NCI-H1694 (cell line): ENCODE measurements at places on chromosomes 2 and 18.

GRCh38 chr2:161415987-161416707, at the start of gene TBR1:
Gene TBR1 (plus strand): TSS chr2:161416297. CDS start chr2:161416411, 114 bp downstream.
- no peak for DNase-seq

GRCh38 chr18:34189656-34190435, 34.9 kb downstream of the NOL4 start:
- no peak for DNase-seq

DNA sequence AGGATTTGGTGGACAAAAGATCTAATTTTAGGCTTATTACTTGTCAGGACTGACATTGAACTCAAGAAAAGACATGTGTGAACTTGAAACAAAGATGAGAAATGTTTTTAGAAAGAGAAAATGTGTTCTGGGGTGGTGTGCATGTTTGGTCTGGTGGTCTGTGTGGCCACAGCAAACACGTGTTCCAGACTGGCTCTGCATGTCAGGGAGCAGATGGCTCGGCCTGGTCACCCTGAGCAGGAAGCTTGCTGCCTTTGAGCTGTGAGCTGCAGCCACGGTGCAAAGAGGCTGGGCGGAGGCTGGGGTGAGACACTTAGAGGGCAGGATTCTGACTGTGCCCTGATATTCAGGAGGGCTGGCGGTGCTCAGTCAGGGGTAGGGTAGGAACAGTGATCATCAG, 186.1 kb downstream of the CTIF start:
- DNase-seq, result no peak

GRCh38 chr18:50461251-50461650, 86.4 kb downstream of the SKA1 start:
- no peak for DNase-seq

DNA sequence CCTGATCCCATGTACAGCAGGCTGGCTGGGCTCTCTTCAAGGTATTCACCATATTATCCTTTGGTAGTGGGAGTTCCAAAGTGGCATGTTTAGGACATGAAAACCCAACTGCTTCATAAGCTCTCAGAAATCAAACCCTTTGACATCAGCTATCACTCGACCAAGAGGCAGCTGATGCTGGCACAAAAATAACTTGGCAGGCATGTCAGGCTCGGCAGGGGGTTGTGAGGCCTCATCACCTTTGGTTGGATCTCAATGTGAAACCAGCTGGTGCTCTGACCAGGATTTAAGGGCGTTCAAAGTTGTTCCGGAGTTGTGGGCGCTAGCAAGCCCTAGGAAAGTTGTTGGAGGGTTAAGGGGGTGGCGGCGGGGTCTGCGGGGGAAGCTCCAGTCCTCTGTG, 171.9 kb downstream of the FHOD3 start:
- peak; percentile 33 for DNase-seq

GRCh38 chr2:102657770-102658169, 38.4 kb downstream of the SLC9A2 start:
- no peak for DNase-seq

DNA sequence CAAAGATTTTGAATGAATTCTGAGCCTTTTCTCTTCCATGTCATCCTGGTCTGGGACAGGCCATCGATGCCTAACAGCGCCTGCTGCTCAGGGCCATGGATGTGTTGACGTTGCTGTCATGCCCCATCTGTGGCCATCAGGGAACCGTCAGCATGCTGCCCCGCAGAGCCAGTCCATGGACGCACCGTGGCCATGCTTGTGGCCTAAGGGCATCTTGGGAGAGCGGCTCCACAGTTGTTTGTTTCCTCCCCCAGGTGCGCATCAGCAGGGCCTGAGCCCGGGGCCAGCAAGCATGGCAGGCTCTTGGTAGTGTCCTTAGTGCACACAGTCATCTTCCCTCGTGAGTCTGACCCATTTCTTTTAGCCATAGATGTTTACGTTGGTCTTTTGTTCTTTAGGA, 142.7 kb downstream of the VAPA start:
- no peak for DNase-seq

DNA sequence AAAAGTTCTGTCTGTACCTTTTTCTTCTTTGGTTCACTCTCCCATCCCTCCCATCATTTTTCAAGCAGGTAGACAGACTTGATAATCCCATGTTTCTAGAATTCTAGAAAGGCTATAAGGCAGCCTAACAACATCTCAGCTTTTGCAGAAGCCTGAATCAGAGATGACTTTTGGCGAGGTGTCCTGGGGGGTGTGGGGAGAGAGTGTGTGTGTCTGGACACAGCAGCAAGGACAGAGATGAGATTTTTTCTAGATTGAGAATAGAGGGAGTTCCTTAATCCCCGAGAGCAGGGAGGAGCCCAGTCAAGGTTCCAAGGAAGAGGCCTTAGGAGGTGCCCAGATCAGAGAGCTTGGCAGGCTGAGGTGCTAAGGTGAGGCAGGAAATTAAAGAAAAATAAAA, 22.0 kb upstream of the LAPTM4A start:
- no peak for DNase-seq

DNA sequence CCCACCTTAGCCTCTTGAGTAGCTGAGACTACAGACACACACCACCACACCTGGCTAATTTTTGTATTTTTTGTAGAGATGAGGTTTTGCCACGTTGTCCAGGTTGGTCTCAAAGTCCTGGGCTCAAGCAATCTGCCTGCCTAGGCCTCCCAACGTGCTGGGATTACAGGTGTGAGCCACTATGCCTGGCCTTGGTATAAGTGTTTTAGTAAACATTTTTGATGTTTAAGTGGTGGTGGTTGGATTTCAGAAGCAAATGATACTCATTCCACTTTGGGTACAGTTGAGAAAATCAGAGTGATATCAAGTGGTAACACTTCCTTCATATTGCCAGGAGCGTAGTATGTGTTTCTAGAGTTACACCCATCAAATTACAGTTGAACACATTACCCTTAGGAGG, 25.4 kb downstream of the ACADL start:
- DNase-seq, result no peak
